Naive thymus-derived CD4-positive, alpha-beta T cell (primary cell): ENCODE measurements at places on chromosomes 1 and 21.

DNA sequence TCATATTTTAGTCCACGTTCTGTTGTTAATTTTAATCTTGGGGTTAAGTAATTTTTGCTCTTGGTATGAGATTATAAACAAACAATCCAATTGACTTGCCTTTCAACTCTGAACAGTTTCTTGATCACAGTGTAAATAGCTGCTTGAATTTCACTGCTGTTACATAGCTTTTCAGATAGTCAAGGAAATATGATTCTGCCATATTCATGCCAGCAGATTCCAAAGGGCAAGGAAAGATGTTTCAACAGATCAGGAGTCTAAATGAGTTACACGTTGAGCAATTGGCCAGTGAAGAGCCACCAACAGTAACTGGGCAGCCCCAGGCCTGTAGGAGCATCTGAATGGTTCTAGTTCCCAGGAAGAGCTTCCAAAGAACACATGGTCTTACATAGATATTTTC lies 93.6 kb downstream of the LEPR start:
- H3K4me1 ChIP-seq, result no peaks in the 10 kb centered on the region
- no peak overlapping the region for H3K27ac ChIP-seq
- H3K36me3 ChIP-seq, result no peaks in the 10 kb centered on the region

- no peaks in the 10 kb centered on the region for H3K36me3 ChIP-seq
- DNase-seq, result no peak
- no peaks in the 10 kb centered on the region for H3K27me3 ChIP-seq
- H3K4me1 ChIP-seq, result peaks cover 75% of the 10 kb centered on the region
- H3K4me3 ChIP-seq, result peak overlapping the region; percentile 2
- no peak overlapping the region for H3K27ac ChIP-seq
These were observed 1.9 kb upstream of the IL19 start for GRCh38 chr1:206768472-206769303.

DNA sequence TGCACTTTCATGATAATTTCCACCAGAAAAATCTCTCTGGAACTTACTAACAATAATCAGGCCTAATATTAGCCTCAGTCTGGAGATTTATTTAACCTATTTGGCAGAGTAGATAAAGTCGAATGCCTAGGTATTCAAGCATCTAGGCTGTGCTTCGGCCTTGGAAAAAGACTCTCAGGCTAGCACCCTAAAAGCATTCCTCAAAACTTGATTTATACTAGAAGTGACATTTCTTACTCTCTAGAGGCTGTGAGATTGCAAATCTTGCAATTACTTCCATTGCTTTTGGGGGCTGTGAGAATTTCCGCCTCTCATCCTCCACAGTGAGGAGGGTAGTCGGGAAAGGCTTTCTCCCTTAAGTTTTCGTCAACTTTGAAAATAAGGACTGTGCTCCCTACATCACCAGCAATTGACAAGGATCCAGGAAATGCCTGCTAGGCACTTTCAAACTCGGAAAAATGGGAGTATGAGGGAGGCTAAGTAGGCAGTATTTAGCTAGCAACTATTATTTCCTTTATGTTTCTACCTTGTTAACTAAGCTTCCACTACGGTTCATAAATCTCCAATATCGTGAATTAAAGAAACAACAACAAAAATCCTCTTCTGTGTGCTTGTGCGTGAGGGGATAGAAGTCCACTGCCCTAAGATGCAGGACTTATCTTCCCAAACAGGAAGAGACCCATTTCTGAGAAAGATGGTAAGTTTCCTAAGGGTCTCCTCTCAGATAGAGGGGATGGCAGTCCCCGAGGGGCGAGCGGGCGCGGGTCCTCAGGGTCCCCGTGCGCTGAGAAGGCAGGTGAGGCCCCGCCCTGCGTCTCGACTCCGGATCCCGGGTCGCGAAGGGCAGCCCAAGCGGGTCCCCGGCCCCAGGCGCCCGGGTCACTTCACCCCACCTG lies 1.1 kb upstream of the LMO4 start:
- peak overlapping the region; percentile 69 for H3K27ac ChIP-seq
- peak overlapping the region; percentile 44 for H3K4me3 ChIP-seq
- no peak for DNase-seq
- no peaks in the 10 kb centered on the region for H3K36me3 ChIP-seq
- H3K4me1 ChIP-seq, result peaks cover 19% of the 10 kb centered on the region

DNA sequence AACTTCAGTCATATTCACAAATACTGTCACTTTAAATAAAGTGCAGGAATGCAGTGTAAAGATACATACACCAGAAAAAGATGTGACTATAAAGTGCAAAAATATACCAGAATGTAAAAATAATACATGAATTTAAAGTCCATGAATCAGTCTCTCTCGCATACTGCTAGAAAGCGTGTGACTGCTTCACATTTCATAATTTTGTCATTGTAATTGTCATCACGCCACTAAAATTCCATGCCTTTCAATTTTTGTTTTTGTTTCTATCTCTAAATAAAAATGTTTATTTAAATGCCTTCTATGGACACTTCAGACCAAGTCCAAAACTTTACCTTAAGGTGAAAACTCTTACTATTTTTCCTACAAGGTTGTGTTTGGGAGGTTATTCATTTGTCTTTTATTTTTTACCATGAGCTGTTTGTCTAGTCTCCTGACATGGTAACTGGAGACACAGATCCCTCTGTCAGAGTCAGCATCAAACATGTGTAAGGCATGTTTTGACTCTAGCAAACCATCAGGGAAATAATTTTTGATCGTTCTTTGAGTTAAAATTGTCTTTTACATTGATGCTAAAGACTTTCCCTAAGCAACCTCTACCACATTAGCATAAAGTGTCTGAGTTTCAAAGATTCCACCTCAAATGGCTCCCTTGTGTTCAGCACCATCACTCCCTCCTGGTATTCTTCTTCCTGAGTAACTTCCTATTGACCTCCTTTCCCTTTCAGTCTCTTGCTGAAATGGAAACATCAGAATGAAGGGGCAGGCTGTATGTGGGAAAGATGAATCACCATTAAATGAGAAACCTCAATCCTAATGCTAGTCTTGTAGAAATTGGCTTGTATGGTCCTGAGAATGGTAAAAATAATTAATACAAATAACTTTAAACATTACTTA lies 14.0 kb upstream of the AIM2 start:
- H3K36me3 ChIP-seq, result no peaks in the 10 kb centered on the region
- H3K27ac ChIP-seq, result no peak overlapping the region
- H3K27me3 ChIP-seq, result no peaks in the 10 kb centered on the region
- H3K4me1 ChIP-seq, result no peaks in the 10 kb centered on the region

GRCh38 chr21:38830671-38831525 lies 25.2 kb downstream of the ETS2 start:
- H3K27ac ChIP-seq, result no peak overlapping the region
- H3K36me3 ChIP-seq, result no peaks in the 10 kb centered on the region
- H3K4me1 ChIP-seq, result no peaks in the 10 kb centered on the region
- H3K4me3 ChIP-seq, result no peak overlapping the region
- DNase-seq, result no peak
- H3K27me3 ChIP-seq, result no peaks in the 10 kb centered on the region

GRCh38 chr1:112904071-112904830 lies 51.7 kb downstream of the SLC16A1 start:
- no peak for DNase-seq
- no peak overlapping the region for H3K27ac ChIP-seq
- H3K36me3 ChIP-seq, result no peaks in the 10 kb centered on the region
- no peaks in the 10 kb centered on the region for H3K4me1 ChIP-seq
- no peak overlapping the region for H3K4me3 ChIP-seq

DNA sequence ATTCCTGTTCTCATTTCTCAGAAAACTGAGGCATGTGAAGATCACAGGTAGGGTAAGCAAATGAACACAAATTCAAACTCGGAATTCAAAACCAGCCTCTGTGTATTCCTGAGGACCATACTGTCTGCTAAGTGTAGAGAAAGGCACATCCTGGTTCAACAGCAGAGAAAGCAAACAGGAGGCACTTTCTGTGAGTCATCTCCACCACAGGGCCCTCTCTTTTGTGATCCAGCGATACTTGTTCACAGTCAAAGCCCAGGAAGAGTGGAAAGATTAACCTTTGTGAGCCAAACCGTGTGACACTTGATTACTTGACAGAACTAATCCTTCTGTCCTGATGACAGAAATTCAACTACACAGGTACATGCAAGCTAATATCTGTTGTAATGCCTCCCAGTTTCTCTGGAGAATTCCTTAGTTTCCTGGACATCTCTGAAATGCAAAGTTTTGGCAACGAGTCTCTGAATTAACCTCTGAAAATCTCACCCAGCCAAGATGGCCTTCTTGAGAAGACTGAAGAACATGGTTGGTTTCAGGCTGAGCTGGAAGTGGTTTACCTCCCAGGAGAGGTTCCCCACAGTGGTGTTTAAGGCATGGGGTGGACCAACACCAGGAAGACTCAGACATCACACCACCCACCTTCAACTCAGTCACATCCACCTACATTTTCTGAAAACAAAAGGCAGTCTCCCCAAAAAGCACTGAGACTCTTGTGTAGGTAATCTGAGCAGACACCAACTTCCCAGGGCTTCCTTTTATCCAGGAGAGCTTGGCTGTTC lies 98.2 kb upstream of the ERG start:
- DNase-seq, result no peak
- no peak overlapping the region for H3K4me3 ChIP-seq
- H3K4me1 ChIP-seq, result no peaks in the 10 kb centered on the region
- H3K27me3 ChIP-seq, result no peaks in the 10 kb centered on the region
- no peak overlapping the region for H3K27ac ChIP-seq

DNA sequence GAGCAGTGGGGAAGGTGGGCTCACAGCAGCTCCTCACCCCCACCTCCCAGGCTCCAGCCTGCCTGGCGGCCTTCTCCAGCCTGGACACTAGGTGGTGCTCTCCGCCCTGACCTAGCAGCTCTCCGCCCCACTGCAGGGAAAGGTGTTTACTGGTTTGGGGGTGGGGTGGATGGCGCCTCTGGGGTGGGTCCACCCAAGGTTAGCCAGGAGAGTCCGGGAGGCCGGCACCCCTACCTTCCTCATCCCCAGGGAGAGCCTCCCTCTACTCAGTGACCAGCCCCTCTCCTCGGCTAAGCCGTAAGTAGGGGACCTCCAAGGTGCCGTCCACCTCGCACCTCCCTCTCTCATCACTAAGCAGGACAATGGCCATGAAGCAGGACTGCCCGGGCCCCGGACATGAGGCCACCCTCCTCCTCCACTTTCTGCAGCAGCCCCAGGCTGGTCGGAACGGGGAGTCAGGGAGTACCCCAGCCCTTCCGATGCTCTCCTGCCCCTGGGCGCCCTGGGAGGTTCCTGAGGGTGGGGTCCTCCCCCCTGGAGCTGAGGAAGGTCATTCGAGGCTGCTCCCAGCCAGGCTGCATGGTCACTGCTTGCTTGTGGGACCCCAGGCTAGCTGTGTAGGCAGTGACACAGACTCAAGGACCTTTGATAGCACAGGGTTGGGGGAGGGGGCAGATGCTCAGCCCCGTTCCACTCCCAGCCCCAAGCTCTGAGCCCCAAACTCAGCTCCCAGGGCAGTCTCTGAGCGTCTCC lies 101.4 kb upstream of the VAMP3 start:
- no peak overlapping the region for H3K4me3 ChIP-seq
- H3K4me1 ChIP-seq, result peaks cover 5% of the 10 kb centered on the region
- H3K27ac ChIP-seq, result no peak overlapping the region
- no peaks in the 10 kb centered on the region for H3K36me3 ChIP-seq

DNA sequence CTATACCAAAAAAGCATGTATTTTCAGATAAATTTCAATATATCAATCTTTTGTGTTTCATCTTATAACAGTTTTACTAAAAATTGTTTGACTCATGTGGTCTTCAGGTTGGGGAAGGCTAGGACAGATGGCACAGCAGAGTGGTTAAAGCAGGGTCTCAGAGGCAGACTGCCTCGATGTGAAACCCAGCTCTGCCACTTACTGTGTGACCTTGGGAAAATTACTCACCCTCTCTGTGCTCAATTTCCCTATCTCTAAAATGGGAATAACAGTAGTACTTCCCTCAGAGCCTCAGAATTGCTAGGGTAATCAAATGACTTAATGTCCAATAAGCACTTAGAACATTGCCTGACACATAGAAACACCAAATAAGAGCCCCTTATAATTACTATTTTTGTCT lies 262.1 kb upstream of the FMN2 start:
- H3K4me1 ChIP-seq, result no peaks in the 10 kb centered on the region
- H3K4me3 ChIP-seq, result no peak overlapping the region
- H3K27me3 ChIP-seq, result no peaks in the 10 kb centered on the region
- no peak for DNase-seq

GRCh38 chr1:85137660-85138059 lies 63.2 kb downstream of the SYDE2 start:
- no peak overlapping the region for H3K27ac ChIP-seq
- no peaks in the 10 kb centered on the region for H3K27me3 ChIP-seq
- H3K36me3 ChIP-seq, result no peaks in the 10 kb centered on the region
- no peak overlapping the region for H3K4me3 ChIP-seq
- H3K4me1 ChIP-seq, result no peaks in the 10 kb centered on the region
- DNase-seq, result no peak

DNA sequence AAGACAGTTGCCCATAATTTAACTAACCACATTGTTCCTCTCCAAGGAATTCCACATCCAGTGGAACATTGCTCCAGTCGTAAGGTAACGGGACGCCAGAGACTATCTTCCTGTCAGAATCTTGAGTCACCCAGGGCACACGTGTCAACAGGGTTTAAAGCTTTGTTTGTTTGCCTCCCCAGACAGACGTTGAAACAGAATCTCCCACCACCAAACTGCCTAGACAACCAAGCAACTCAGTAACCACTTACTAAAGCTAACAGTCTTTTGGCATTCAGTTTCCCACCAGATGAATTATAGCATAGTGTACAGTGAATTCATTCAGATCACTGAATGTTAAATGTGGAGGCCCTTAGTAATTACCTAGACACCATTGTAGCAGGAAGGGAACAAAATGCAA lies 439.5 kb downstream of the PLPP3 start:
- H3K27me3 ChIP-seq, result no peaks in the 10 kb centered on the region
- DNase-seq, result no peak
- no peak overlapping the region for H3K27ac ChIP-seq
- no peaks in the 10 kb centered on the region for H3K36me3 ChIP-seq
- H3K4me3 ChIP-seq, result no peak overlapping the region

GRCh38 chr1:90591970-90592356 lies 125.1 kb downstream of the BARHL2 start:
- no peaks in the 10 kb centered on the region for H3K36me3 ChIP-seq
- H3K27me3 ChIP-seq, result no peaks in the 10 kb centered on the region
- H3K4me3 ChIP-seq, result no peak overlapping the region
- DNase-seq, result no peak
- H3K4me1 ChIP-seq, result no peaks in the 10 kb centered on the region
